Tracheal epithelial cell (primary cell): ENCODE measurements at places on chromosomes 5 and 9. TPM values are rescaled to one million over a fixed set of nuclear protein-coding genes. Genes with fewer than 3 reads are reported as not detected.

The LCN9 gene
- not detected in 2 replicates for total RNA-seq

The PCDHGA12 gene
- total RNA-seq = 1.7 and 3.9 TPM in 2 replicates

The TOPORS gene
- total RNA-seq = 24.8 and 27.3 TPM in 2 replicates

The ZNF483 gene
- total RNA-seq = 0.64 and 1.4 TPM in 2 replicates

The SPINK1 gene
- 3.6 TPM in 1 of 2 replicates, not detected in the other for total RNA-seq

The PKN3 gene
- 1.7 and 2.1 TPM in 2 replicates for total RNA-seq
